ENCODE measurements at places on chromosomes 11 and 22.

GRCh38 chr11:73317373-73317772, 9.3 kb downstream of the ARHGEF17 start:
- DNase-seq = no peak

GRCh38 chr22:21855676-21856075, 11.8 kb downstream of the MAPK1 start:
- no peak for DNase-seq

DNA sequence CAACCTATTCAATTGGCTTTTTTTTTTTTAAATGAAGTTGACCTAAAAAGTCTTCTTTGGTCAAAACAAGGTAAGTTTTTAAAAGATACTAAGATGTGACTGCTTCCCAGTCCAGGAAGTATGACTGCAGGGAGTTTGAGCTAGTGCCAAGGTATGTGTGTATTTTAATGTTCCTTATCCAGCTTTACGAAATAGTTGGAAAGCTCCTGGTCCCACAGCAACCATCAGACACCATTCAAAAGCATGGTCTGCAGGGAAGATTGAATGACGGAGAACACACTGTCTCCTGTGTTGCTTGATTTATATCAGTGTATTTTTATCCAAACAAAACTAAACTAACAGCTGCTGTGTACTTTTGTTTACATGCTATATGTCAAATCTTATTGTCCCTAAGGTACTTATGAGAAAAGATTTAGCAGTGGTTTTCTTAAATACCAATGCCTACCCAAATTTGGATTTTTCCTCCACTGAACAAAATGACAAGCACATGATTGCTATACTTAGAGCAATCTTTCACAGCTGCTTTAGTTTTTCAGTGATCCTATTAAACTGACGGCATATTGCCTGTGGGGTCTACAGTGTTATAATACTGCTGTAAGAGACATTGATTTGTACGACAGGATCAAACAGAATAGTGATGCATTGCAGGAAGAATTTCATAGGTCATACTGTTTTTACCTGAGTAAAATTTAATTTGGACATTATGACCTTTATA, 122.9 kb downstream of the DCDC1 start:
- no peak for DNase-seq

- DNase-seq = no peak
These were observed 69.1 kb upstream of the PPARA start for GRCh38 chr22:46081036-46081830.

GRCh38 chr11:73295241-73295995, 12.7 kb upstream of the ARHGEF17 start:
- DNase-seq = no peak

DNA sequence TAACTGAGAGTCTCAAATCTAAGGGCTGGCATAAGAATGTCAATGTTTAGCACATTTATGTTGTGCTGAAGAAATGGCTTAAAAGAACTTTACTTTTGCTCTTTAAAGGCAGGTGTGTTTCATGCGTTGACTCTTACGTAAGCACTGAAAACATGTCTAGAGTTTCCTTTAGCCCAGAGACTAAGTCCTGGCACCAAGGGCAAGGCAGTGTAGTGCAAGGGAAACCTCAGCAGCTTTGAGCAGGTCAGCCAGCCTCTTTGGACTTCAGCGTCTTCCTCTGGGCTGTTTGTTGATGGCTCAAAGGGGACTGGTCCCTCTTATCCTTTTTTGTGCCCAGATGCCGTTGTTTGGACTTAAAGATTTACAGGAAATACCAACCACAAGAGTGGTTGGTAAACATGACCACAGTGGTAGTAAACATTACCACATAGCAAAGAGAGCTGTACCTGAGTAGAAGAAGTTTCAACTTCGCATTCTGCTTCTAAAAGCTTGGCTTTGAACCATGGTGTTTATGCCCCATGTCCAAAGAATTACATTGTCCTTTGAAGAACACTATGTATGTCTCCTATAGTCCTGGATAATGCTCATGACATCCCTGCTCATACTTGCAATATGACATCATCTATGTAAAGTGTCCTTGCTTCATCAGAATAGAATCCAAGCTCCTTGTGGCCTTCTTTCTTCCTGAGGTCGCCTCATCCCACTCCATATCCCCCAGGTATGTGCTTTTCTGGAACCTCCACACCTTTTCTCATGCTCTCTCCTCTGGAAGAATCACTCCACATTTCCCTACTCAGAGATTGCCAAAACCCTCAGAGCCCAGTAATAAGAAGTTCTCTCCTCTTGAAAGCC, 23.5 kb downstream of the TENM4 start:
- DNase-seq = no peak

GRCh38 chr11:129387434-129387833, 11.8 kb downstream of the BARX2 start:
- no peak for DNase-seq

All from cortex of kidney (tissue), 1 donor.